ENCODE measurements at places on chromosomes 4 and X.

- DNase-seq, result no peak
Observed at GRCh38 chr4:156685308-156685707, 286.3 kb downstream of the PDGFC start.

- no peak for DNase-seq
Observed at GRCh38 chr4:45043911-45044310, 317.6 kb upstream of the GNPDA2 start.

GRCh38 chr4:149897783-149898182 is 82.1 kb upstream of the IQCM start:
- no peak for DNase-seq

GRCh38 chrX:8730812-8731558 is 952 bp downstream of the ANOS1 start:
- no peak for DNase-seq

- no peak for DNase-seq
Observed at GRCh38 chr4:186132577-186133242, 28.2 kb downstream of the FAM149A start.

- DNase-seq, result no peak
Observed at GRCh38 chr4:48184882-48185281, 50.8 kb upstream of the TXK start.

DNA sequence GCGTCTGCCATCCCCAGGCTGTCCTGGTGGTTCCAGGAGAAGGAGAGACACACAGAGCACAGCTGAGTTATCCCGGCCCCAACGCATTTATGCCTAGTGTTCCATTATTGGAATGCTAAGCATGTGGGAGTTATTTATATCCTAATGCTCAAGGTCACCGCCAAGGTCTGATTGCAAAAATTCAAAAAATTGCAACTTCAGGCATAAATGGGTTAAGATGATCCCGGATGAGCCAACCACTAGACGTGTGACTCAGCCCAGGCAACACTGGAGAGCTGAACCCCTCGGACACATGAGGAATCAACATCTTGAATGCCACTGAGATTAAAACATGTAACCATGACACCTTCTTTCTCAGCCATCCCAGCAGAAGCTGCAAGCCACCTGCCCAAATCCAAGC is 3.8 kb upstream of the ZCCHC4 start:
- DNase-seq, result no peak

GRCh38 chrX:19857131-19857530 is 30.3 kb downstream of the SH3KBP1 start:
- no peak for DNase-seq
